ENCODE measurements at places on chromosomes 1 and 21.
A peak's percentile ranks its signal among the peaks of the same experiment; 100 is the strongest.

DNA sequence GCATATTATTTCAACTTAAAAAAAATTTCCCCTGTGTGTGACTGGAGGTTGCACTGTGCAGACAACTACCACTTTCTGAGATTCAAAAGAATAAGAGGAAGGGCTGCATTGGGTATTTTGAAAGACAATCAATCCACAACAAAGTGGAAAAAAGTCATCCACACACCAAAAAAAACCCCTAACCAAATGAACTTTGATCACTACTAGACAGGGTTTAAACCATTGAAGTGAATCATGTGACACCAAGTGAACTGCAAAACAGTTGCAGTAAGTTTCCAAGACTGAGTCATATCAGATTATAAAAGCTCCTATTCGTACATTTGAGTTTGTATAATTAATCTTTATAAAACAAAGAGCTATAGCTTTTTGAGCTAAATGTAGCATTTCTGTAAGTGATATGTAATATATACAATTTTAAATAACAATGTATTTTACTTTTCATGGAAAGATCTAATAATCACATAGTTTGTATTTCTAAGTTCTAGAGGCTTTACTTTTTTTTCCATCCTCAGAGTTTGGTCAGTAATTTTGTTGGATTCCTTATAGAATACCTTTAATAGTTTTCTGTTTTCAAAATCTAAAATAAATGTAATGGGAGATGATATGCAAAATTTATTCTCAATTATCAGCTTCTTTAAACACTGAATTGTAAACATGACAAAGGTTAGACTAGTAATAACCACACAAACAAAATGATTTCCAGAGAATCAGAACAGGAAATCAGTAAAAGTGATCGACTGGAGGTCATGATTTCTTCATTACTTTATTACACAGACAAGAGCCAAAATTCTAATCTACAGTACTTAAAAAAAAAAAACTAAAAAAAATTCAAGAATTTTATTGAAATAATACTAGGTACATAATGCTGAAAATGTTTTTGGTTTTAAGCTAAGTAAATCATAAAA lies 50.5 kb upstream of the GFI1 start:
- DNase-seq = no peak

DNA sequence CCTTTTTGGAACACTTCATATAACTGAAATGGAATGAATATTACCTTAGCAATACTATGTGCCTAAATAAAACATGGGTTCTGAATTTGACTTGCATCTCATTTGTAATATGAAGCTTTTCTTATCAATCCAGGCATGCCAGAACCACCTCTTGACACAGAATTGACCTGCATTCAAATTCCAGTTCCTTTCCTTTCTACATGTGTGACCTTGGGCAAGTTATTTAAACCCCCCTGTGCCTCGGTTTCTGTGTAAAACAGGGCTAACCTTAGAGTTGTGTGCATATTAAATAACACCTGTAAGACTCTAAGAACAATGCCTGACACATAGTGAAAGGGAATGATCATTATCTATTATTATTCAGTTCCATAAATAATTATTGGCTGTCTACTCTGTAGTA lies 2.0 kb upstream of the NOS1AP start:
- DNase-seq = no peak

- no peak for DNase-seq
Observed at GRCh38 chr1:60866226-60866900, 216.0 kb upstream of the NFIA start.

DNA sequence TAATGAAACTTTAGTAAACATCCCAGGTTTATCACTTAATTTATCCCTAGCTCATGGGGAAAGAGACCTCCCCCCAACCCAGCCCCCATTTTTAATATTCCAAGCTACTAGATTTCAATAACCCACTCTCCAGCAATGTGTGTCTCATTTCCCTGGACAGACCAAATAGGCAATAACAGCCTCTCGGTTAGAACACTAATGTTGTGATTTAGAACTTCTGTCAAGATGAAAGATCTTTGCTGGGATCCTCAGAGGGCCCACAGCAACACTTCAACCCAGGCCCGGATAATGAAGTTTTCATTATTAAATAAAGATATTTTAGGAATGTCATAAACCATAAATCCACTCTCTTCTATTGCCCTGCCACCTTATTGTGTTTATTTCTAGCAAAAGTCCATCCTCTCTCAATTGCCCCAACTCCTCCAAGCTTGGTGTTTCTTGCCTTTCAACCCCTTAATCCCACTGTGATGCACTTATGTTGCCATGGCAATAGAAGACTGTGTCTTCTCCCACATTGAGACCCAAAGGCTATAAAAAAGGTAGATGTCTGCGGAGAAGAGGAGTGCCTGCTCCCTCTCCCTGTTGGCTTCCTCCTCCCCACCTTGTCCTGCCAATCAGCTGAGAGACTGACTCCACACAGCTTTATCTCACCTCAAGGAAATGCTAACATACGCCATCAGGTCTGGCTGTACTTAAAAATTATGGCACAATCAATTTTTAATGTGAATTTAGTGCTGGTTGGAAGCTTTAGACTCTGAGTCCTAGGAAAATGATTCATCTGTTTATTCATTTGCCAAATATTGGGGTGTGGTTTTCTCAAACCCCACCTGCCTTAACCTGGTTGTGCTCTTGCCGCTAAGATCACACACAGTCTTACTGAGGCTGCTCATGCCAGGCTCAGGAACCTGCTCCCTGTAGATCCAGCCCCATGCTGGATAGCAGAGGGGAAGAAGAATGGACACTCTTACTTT lies 258.3 kb upstream of the CAMK1G start:
- no peak for DNase-seq

GRCh38 chr1:243841507-243841906 lies 8.5 kb downstream of the AKT3 start:
- peak; percentile 46 for DNase-seq

DNA sequence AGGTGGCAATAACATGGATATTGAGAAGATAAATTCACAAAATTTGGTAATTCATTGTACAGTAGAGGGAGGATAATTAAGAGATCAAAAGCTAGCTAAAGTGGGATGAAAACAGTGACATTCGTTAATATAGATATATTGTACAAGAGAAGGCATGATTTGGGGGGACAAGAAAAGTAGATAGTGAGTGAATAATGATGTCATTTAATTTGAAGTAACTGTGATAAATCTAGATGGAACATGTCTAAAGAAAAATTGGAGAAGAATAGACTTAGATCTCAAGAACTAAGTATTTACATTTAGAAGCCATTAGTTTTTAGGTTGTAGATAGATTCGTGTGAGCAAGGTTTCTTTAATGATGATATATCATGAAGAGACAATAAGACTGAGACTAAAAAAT lies 594.0 kb upstream of the RGS18 start:
- no peak for DNase-seq

DNA sequence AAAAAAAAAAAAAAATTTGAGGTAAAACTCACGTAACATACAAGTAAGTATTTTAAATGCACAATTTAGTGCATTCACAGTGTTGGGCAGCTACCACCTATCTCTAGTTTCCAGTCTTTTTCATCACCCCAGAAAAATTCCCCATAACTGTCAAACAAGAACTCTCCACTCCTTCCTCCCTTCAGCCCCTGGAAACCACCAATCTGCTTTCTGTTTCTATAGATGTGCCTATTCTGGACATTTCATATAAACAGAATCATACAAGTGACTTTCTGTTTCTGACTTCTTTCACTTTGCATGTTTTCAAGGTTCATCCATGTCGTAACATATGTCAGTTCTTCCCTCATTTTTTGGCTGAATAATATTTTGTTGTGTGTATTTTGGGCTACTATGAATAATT lies 24.9 kb upstream of the ETS2 start:
- DNase-seq = no peak

DNA sequence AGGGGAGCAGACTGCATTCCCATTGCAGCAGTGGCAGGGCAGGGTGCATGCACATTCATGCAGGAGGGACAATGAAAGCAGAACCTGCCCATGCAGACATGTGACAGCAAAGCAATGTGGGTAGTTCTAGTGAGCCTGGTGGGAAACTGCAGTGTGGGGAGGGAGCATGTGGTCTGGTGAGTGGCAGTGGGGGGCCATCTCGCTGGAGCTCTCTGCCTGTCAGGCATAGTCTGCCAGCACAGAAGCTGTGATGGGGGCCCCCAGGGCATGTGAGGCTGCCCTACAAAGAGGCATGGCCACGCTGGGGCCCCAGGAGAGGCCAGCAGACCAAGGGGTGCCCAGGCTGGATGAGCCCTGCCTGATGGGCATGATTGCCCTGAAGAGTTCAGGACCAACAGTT lies 579.7 kb downstream of the PTPRC start:
- DNase-seq = no peak

GRCh38 chr1:204380293-204380831 lies 20.6 kb upstream of the PLEKHA6 start:
- no peak for DNase-seq

DNA sequence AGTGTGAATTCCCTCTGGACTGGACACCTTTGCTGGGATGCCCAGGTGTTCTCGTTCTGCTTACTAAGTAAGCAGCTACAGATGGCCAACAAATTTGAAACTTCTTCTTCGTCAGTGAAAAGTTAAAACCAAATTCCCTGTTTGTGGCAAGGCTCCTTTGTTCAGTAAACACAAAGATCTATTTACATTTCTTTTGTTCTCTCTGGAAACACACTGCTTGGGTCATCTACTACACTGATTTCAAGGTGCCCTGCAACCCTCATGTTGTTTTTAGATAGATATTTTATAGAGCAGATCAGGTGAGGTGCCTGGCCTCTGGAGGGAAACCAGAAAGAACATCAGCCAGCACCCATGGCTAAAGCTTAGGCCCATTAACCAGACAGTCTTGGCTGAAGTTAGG lies 157.2 kb upstream of the UBE2U start:
- DNase-seq = no peak

GRCh38 chr1:77744576-77744975 lies 15.1 kb downstream of the USP33 start:
- DNase-seq = no peak

DNA sequence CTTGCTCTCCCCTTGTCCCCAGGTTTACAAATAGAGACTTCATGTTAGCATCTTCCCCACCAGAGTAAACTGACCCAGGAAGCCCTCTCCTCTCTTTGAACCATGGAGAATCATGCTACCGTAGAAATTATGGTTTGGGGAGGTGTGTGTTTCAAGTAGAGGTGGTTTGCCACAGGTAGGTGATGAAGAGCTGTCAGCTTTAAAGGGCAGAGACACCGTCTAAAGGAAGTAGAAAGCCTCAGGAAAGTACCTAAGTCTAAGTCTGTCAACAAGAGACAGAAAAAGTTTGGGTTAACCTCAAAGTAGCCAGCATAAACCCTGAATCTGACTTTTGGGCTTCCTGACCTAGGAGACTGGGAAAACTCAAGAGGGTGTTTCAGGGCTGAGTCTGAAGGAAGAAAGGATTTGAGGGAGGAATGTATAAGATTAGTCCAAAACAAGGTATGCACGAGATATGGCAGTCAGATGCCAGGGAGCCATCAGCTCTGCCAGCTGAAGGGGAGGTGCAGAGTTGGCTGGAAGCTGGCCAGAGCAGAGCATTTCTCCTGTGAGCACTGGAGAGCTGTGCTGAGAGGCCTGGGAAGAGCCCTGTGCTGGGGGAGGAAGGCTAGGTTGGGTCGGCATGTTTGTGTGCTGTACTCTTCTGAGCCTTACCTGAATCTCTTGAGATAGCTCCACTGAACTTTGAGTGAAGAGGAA lies 14.3 kb downstream of the ADAMTSL4 start:
- no peak for DNase-seq

- no peak for DNase-seq
Observed at GRCh38 chr1:15684042-15684461, at the start of gene PLEKHM2. TSS of gene PLEKHM2 (plus strand) at chr1:15684320. CDS start at chr1:15684559, 239 bp downstream.

DNA sequence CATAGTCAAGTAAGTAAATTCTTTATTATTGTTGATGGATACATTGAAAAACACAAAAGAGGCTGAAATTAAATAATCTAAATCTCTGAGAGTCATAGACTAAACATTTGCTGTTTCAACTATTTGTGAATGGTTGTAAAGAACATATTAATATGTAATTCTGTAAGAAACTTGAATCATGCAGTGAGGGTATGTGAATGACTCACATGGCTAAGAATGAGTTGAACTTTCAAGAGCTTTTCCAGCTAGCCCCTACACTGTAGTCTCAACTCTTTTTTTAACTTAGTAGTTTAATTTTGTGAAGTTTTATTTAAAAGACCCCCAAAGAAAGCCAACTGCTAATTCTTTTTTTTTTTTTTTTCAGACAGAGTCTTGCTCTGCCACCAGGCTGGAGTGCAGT lies 588.1 kb downstream of the DPYD start:
- DNase-seq = peak; percentile 58

DNA sequence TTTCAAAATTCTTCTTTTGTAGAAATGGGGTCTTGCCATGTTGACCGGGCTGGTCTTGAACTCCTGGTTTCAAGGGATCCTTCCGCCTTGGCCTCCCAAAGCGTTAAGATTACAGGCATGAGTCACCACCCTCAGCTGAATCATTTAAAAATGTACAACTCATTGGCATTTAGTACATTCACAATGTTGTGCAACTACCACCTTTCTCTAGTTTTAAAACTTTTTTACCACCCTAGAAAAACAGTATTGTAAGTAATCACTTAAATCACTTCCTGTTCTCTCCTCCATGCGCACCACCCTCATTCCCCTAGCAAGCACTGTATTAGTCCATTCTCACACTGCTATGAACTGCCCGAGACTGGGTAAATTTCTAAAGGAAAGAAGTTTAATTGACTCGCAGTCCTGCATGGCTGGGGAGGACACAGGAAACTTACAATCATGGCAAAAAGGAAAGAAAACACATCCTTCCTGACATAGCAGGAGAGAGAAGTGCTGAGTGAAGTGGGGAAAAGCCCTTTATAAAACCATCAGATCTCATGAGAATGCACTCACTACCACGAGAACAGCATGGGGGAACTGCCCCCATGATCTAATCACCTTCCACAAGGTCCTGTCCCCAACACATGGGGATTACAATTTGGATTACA lies 14.4 kb upstream of the THEM5 start:
- DNase-seq = peak; percentile 33

DNA sequence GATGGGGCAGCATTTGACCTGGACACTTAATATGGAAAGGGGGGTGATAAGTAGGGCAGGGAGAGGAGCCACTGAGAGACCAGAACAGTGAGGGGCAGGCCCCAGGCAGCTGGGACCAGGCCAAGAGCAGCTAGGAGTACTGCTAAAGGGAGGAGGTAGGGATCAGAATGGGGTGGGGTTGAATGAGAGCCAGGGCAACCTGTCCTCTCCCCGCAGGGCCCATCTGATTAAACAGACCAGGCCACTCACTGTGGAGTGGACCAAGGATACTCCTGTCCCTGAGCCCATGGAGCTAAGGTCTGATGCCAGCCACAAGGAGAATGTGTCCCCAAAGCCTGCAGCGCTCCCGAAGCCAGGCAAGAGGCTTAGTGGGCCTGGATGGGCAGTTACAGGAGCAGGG lies 2.1 kb downstream of the C1orf167 start:
- DNase-seq = no peak

DNA sequence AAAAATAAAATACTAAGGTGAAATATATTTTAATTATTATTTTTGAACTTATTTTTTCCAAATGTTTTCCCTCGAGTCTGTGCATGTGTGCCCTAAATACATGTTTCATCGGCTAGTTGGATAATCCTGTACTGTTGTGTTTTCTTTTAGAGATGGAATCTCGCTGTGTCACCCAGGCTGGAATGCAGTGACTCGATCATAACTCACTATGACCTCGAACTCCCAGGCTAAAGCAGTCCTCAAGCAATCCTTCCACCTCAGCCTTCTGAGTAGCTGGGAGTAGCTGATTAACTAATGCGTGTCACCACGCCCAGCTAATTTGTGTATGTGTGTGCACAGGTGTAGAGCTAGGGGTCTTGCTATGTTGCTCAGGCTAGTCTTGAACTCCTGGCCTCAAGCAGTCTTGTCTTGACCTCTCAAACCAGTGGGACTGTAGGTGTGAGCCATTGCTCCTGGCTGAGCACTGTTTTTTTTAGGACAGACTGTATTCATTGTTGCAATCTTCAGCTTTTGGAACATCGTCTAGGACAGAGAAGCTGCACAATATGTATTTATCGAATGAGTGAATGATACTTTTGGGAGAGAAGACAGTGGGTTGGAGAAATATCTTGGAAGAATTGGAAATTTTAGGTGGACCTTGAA lies 4.8 kb upstream of the TMCO1 start:
- peak; percentile 50 for DNase-seq
